ENCODE measurements at places on chromosomes 2 and 18.

DNA sequence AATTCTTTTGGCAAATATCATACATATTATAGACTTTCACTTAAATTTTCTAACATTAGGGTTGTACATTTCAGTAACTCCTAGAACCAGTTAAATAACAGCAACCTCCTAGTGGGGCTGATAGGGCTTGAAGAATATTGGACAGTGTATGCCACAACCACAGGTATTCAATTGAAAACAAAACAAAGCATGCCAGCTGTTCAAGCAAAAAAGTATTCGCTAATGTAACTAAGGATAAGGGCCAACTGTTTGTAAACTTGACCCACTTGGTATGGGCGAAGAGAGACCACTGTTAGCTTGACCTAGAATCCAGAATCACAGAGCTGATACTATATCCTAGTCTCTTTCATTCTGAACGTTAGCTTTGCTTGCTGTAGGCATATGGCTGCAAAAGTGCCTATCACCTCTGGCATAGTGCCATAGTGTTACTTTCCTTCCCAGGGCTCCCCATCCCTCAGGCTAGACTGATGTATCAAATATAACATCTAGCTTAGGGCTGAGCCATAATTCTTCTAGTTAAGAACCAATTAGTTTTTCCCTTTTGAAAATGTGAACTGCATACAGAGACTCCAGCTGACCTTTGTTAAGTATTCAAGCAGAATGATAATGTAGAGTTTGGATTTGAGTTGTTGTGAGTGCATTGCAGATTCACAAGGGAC lies 458.8 kb upstream of the NRXN1 start:
- DNase-seq, result no peak

GRCh38 chr2:175824243-175824642 lies 177.8 kb downstream of the LNPK start:
- no peak for DNase-seq

DNA sequence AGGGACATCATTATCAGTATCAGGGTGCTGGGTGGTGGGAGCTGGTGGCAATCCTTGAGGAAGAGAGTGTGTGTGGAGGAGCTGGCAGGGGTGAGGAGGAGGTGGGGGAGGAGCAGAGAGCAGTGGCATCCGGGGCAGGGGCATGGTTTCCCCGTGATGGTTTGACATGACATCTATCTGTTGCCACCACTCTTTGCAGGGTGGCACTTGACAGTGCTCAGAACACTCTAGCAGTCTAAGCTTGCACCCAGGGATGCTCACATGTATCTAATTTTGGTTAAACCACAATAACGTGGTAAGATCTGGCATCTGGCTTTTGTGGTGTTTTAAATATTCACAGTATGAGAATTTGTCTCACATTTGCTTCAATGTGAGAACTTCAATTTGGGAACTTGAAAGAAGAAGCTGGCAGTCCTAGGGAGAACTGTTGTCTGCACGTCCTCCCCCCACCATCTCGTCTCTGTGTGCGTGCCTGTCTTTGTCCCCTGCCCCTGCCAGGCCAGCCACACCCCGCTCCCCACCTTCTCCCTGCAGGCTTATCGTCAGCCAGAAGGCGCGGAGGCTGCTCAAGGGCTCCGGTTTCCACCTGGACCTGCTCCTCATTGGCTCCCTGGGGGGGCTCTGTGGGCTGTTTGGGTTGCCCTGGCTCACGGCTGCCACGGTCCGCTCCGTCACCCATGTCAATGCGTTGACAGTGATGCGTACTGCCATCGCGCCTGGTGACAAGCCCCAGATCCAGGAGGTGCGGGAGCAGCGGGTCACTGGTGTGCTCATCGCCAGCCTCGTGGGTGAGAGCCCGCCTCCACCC lies 11.7 kb downstream of the SLC4A3 start:
- no peak for DNase-seq

DNA sequence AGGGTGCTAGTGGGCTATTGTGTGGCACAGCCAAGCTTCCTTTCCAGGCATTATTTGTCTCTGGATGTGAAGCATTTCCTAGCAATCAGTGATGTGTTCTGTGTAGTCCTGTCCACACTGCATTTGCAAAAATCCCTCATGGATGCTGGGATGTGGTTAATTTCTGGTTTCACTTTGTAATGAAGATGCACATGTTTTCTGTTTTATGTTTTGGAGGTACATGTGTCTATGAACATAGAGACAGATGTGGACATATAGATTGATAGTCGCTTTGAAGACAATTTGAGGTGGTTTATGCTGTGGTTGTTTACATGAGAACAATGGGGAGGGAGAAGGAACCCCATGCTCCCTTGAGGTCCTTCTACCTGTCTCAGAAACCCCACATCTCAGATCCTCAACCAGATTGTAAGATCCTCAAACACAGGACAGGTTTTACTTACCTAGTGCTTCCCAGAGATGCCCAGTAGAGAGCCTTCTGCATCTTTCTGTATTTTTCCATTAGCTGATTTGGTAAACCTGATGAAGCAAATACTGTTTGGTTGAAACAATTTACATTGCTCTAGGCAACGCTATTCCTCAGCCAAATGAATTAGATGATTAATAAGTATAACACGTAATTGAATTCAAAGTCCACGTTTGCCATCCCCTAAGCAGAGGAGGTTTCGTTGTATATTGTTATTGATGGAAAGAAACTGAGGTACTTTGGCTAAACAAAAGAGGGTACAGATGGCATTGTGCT lies 204.4 kb downstream of the SPP2 start:
- no peak for DNase-seq

DNA sequence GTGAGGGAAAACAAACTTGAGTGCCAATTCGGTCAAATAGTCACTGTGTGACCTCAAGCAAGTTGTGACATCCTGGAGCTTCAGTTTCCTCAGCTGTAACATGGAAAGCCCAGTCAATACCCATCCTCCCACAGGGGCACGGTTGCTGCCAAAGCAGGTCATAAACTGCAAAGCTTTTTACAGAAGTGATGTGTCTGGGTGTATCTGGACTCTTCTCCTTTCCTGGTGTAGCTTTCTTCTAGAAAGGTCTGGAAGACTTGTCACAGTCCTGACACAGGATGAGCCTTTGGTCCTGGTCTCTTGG lies 4.2 kb upstream of the AFF3 start:
- DNase-seq, result no peak

DNA sequence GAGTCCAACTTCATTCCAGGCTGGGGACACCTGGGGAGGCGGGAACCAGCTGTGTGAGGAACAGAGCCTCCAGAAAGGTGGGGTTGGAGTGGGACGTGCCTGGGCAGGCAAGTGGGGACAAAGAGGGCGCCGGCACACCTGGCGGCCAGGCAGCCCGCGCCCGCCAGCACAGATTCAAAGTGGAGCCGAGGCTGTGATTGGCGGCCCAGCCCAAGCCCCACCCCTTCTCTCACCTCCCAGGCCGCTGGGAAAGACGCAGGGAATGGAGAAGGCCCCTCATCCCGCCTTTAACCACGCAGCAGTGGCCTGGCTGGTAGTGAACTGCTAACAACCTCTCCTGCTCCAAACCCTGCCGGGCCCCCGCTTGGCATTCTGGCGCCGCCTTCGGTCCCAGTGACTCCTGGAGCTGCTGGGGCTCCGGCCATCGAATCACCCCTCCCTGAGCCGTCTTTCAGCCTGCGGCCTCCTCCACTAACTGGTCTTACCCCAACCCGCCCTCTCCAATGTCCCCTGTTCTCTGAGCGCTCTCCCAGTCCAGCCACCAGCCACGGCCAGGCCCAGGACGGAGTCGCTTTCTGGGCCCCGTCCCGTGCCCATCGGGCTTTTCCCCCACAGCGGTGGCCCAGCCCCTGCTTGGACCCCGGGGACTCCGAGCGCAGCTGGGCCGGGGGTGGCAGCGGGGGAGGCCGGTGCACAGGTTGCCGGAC lies 27.9 kb upstream of the PTMA start:
- peak; percentile 35 for DNase-seq

GRCh38 chr2:191411472-191411871 lies 166.3 kb downstream of the MYO1B start:
- no peak for DNase-seq

DNA sequence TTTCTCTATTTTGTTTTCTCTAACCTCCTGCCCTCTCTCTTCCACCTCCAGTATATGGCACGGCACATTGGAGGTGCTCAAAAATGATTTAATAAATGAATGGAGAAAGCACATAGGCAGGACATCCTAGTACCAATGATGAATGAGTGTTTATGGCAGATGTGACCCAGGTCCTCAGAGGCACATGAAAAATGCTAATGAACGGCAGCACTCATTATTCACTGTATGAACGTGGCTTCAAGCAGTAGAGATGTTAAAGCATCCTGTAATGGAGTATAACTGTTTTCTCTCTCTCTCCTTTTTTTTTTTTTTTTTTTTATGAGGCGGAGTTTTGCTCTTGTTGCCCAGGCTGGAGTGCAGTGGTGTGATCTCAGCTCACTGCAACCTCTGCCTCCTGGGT lies 72.4 kb downstream of the MBP start:
- DNase-seq, result no peak

- DNase-seq, result peak; percentile 2
Observed at GRCh38 chr2:43837831-43838559, 644 bp downstream of the ABCG5 start.

DNA sequence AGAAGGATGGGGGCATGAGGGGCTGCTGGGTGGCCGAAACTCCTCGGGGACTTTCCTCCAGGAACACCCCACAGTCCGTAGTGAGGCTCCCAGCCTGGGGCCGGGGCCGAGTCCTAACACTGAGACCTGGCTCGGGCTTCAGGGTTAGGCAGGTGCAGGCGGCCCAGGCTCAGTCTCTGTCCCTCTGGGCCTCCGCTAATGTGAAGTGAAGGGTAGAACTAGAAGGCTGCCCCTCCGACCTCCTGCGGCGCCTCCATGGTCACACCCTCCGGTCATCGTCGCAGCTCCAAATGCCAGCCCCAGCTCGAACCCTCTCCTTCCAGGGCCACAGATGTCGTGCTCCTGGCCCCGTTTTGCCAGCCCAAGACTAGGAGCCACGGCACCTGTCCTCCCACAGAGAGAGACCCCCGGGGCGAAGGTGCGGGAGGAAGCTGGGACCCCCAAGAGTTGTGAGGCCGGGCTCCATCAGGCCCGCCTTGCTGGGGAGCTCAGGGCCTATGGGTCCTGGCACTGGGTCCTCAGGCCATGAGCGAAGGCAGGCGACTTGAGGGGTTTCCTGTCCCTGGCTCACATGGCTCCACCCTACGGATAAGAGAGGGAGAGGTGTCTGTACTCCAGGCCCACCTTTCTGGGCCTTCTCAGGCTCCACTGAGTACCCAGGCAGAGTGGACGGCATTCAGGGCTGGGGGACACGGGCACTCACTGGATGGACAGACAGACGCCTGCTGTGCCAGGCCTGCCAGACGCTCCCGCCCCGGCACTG lies 797 bp downstream of the ANO7 start:
- no peak for DNase-seq

DNA sequence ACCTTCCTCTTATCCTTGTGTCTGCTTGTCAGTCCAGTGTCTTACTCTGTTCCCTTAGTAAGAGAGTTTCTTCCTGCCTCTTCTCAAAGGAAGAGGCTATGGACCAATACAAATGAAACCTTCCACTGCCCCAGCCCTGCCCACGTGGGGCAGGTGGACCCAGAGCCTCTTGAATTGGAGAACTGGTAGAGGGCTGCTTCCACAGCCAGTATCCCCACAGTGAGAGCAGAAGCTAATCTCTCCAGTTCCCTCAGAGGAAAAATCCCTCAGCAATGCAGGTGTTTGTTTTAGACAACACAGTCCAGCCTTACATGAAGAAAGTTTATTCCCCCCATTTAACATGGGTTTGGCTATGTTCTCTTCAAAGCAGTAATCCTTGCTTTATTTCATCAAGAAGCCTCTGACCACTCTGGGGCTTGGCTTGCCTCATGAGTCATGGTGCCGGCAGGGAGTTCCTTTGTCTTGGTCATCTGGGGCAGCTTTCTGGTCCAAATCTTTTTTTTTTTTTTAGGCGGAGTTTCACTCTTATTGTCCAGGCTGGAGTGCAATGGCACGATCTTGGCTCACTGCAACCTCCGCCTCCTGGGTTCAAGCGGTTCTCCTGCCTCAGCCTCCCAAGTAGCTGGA lies 6.5 kb upstream of the CYBRD1 start:
- DNase-seq, result no peak

DNA sequence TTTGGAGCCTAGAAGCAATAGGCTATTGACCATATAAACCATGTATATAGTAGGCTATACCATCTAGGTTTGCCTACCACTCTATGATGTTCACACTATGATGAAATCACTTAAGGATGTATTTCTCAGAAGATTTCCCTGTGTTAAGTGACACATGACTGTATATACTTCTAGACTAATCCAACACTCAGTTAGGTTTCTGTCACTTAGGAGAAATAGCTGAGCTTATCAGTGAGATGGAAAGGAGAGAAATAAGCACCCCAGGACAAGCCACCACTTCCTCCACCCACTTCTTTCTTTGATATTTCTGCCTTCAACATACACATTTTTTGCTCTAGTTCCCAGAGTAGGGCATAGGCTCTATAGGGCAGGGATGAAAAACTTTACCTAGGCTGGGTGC lies 7.8 kb downstream of the PECR start:
- no peak for DNase-seq

DNA sequence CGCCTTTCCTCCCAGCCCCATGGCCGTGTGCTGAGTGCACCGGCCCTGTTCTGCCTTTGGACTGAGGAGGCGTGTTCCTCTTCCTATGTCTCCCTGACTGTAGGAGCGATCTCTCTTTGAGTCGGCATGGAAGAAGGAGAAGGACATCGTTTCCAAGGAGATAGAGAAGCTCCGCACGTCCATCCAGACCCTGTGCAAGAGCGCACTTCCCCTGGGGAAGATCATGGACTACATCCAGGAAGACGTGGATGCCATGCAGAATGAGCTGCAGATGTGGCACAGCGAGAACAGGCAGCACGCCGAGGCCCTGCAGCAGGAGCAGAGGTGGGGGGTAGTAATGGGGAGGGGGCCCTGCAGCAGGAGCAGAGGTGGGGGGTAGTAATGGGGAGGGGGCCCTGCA lies 29.4 kb upstream of the ASB1 start:
- no peak for DNase-seq

- DNase-seq, result no peak
Observed at GRCh38 chr2:56335101-56335500, 151.3 kb downstream of the CCDC85A start.

- no peak for DNase-seq
Observed at GRCh38 chr18:5309888-5310470, 14.5 kb upstream of the ZBTB14 start.

- DNase-seq, result no peak
Observed at GRCh38 chr2:227379095-227379494, at the start of gene TM4SF20. TM4SF20 (minus strand) TSS chr2:227379306; CDS start chr2:227379268, 38 bp downstream.

GRCh38 chr18:30277676-30278075 lies 764.9 kb downstream of the DSC3 start:
- DNase-seq, result no peak

GRCh38 chr2:133768256-133768655 lies 200.0 kb upstream of the NCKAP5 start:
- no peak for DNase-seq

DNA sequence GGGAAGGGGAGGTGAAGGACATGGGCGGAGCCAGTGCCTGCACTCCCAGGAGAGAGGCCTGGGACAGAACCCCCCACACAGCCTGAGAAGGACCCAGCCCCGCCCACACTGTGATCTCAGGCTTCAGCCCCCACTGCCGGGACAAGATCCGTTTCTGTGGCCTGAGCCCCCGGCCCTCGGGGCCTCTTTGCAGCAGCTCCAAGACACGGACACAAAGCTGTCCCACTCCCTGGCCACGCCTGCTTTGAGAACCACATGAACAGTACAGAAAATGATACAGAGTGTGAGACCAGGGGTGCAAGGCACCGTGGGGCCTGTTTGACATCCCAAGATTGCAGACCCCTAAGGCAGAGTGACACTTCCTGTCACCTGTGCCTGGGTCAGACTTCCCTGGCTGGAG lies 74.5 kb downstream of the TWIST2 start:
- no peak for DNase-seq

All from HEK293T (cell line).